Activated CD4-positive, alpha-beta memory T cell treated with anti-CD3 and anti-CD28 coated beads, Interleukin-2, amount 10 ng/mL, durations not matched to agents 7 days and 5 days (primary cell): ENCODE measurements at places on chromosomes 6 and 20. TPM values are rescaled to one million over a fixed set of nuclear protein-coding genes. Genes with fewer than 3 reads are reported as not detected.

CGA gene
- total RNA-seq, result not detected

CYB5R4 gene
- 36.0 TPM for total RNA-seq

TNFRSF6B gene
- not detected for total RNA-seq

FABP7 gene
- not detected for total RNA-seq

SLC26A8 gene
- total RNA-seq, result not detected

WFDC10B gene
- not detected for total RNA-seq

L3MBTL1 gene
- 7.4 TPM for total RNA-seq

GRCh38 chr6:106159531-106159940, 73.4 kb downstream of the PRDM1 start:
- no peak overlapping the region for H3K4me3 ChIP-seq
- H3K27ac ChIP-seq, result no peak overlapping the region
- H3K4me1 ChIP-seq, result peaks cover 62% of the 10 kb centered on the region

DNA sequence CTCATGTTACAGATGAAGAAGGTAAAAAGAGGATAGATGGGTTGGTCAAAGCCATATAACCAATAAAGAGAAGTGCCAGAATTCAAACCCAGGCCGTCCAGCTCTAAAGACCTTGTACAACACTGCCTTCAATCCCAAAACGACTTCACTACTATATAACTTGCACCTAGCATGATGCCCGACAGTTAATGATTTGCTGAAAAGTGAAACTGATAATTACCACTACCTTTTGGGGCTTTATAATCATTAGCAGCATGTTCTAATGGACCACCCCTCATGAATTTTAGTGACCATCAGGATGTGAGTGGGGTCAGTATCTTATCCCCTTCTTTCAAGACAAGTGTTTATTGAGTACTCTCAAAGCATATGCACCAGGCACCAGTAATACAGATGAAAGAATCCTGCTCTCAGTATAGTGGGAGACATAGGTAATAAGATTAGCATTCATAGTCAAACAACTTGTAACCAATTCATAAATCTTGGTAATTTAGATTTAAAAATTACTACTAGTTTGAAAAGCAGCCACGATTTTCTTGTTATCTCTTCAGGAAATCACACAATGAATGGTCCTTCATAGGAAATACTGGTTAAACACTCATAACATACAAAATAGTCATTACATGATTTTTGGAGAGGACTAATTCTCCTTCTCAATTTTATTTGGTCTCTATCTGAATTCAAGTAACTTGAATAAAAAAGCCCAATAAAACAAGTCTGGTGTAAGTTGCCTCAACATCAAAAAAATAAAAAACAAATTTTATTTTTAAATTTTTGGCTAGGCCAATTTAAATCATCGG, 98.0 kb downstream of the EPB41L2 start:
- no peak for DNase-seq
- H3K4me3 ChIP-seq, result no peak overlapping the region
- peaks cover 1% of the 10 kb centered on the region for H3K4me1 ChIP-seq

GRCh38 chr6:47446669-47447330, 30.8 kb upstream of the CD2AP start:
- no peak overlapping the region for H3K4me3 ChIP-seq
- H3K4me1 ChIP-seq, result no peaks in the 10 kb centered on the region
- H3K36me3 ChIP-seq, result no peaks in the 10 kb centered on the region
- H3K27me3 ChIP-seq, result no peaks in the 10 kb centered on the region
- DNase-seq, result no peak
- H3K27ac ChIP-seq, result no peak overlapping the region

GRCh38 chr20:57390604-57391438, at the start of gene RBM38:
TSS of gene RBM38 (plus strand) at chr20:57391396. CDS start at chr20:57391582, 186 bp downstream.
- no peaks in the 10 kb centered on the region for H3K27me3 ChIP-seq
- peak within 1 kb of the TSS; percentile 96 for H3K27ac ChIP-seq
- H3K4me1 ChIP-seq, result peaks cover 48% of the 10 kb centered on the region
- peak; percentile 83 for DNase-seq
- H3K4me3 ChIP-seq, result peak within 1 kb of the TSS; percentile 98
- peaks cover 35% of the 10 kb centered on the region for H3K36me3 ChIP-seq

DNA sequence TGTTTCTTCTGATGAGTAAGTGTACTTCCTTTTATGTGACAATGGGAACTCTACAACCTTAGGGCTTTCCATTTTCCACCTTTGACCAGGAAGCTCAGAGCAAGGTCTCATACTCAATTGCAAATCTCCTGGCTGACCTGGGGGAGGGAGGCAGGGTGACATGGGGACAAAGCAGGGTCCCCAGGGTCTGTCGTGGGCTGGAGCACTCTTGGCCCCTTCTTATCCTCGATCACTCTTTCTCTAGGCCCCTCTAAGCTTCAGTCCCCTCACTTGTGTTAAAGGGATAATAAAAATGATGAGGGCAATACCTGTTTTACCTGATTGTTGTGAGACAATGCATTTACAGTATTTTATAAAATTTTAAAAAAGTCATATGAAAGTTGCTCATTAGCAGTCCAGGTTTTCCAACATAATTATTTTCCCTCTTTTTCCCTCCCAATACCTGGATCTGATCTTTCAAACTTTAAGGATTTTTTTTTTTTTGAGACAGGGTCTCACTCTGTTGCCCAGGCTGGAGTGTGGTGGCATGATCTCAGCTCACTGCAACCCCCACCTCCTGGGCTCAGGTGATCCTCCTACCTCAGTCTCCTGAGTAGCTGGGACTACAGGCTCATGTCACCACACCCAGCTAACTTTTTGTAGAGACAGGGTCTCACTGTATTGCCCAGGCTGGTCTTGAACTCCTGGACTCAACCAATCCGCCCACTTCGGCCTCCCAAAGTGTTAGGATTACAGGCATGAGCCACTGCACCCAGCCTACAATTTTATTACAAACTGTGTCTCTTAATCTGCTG, 8.4 kb upstream of the FAM83C start:
- H3K27me3 ChIP-seq, result peaks cover under 1% of the 10 kb centered on the region
- DNase-seq, result no peak
- no peak overlapping the region for H3K27ac ChIP-seq
- H3K36me3 ChIP-seq, result no peaks in the 10 kb centered on the region

- H3K27ac ChIP-seq, result no peak overlapping the region
- no peak overlapping the region for H3K4me3 ChIP-seq
- no peak for DNase-seq
- H3K36me3 ChIP-seq, result no peaks in the 10 kb centered on the region
- no peaks in the 10 kb centered on the region for H3K4me1 ChIP-seq
These were observed 15.6 kb upstream of the CBFA2T2 start for GRCh38 chr20:33474097-33474873.

DNA sequence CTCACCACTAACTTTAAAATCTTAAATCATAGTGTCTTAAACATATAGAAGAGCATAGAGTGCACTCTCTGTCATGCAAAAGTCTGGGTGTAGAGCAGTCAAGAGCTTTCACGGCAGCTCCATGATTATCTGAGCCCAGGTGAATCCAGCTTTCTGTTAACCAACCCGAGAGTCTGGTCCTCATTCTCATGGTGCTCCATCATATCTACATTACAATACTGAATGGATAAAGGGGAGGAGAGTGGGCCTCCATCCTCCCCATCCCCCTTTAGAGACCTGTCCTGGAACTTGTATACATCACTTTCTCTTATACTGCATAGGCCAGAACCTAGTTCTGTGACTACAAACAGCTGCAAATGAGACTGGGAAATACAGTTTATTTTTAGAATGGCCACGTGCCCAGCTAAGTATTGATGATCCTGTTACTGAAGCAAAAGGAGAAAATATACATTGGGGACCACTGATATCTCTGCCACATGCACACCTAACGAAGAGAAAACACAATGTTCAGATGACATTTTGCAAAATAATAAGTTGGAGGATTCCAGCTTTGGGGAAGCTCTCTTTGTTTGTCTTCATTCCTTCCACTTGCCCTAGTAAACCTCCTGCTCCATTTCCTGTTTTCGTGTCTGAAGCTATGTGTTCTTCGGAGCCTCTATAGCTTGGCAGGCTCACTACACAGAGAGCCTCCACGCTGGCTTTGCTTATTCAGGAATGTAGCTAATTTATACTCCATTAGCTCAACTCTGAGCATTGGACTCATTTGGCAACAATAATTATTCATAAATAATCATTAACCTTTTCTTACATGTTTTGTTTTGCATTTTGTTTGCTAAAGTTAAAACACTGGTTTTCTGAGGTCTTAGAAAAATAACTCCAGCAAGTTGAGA, 110.1 kb downstream of the IYD start:
- H3K27ac ChIP-seq, result no peak overlapping the region
- H3K4me3 ChIP-seq, result no peak overlapping the region

DNA sequence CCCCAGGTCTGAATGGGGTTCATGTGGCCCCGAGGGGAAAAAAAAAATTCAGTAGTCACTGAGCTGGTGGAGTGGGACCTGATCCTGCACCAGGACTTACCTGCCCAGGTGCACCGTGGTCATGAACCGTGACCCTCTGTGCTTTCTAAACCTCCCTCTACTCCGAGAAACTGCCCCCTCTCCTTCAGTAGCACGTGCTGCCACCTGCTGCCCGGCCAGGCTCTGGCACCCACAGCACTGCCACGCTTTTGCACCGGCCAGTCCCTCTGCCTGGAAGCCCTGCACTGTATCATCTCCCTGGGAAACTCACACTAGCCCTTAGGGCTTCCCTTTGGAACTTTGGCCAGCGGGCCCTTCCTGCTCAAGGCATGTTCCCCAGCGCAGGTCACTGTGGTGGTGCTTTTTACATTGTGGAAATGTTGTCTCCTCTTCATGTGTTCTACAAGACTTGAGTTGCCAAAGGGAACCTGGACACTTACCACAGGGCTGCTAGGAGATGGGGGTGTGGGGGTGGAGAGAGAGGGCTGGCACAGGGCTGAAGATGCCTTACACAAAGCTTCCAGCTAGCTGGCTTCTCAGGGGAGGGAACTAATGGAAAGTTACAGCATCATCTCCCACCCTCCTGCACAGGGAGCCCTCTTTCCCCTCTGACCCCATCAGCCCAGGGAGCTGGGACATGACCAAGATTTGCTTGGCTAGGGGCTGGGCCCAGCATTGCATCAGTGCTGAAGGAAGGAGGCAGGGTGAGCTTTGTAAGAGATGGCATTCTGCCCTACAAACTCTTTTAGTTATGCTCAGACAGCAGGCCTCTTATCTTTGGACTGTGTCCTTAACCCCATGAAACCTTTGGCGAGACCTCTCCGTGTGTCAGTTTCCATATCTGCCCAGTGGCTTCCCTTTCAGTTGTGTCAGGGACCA, 2.5 kb upstream of the PTPRT start:
- H3K4me3 ChIP-seq, result no peak overlapping the region
- no peak overlapping the region for H3K27ac ChIP-seq
- no peak for DNase-seq

DNA sequence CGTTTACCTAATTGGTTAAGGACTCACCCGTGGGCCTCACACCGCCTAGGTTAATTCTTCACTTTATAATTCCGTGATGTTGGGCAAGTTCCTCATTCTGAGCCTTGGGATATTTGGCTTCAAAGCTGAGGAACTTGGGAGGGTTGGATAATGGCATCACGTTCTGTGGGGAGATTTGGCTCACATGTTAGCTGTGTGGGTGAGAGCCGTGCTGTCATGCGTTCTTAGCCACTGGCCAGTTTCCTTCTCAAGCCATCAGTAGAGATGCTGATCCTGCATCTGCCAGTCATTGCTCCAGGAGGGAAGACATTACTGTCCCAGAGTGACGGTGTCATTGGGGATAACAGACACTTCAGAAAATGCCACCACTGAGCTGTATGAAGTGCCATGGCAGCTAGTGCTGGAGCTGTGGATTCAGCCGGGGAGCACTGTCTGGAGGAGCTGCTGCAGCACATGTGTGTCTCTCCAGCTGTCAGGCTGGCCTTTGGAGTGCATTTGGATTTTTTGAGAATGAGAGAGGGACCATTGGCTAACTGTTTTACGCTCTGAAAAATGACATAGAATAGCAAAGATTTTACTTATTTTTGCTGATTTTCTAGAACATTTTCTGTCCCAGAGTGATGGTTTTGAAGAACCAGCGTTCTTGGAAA, 16.5 kb downstream of the IGF2R start:
- H3K36me3 ChIP-seq, result peaks cover 7% of the 10 kb centered on the region
- no peak overlapping the region for H3K27ac ChIP-seq
- peaks cover 68% of the 10 kb centered on the region for H3K4me1 ChIP-seq

GRCh38 chr20:1252416-1252815, 13.7 kb upstream of the SNPH start:
- H3K36me3 ChIP-seq, result no peaks in the 10 kb centered on the region
- peaks cover 3% of the 10 kb centered on the region for H3K4me1 ChIP-seq
- H3K4me3 ChIP-seq, result no peak overlapping the region
- no peak overlapping the region for H3K27ac ChIP-seq
- DNase-seq, result no peak

- H3K27ac ChIP-seq, result no peak overlapping the region
- no peaks in the 10 kb centered on the region for H3K27me3 ChIP-seq
- H3K4me3 ChIP-seq, result no peak overlapping the region
- peaks cover 47% of the 10 kb centered on the region for H3K4me1 ChIP-seq
- DNase-seq, result no peak
These were observed 7.0 kb downstream of the ZGPAT start for GRCh38 chr20:63714858-63715257.

DNA sequence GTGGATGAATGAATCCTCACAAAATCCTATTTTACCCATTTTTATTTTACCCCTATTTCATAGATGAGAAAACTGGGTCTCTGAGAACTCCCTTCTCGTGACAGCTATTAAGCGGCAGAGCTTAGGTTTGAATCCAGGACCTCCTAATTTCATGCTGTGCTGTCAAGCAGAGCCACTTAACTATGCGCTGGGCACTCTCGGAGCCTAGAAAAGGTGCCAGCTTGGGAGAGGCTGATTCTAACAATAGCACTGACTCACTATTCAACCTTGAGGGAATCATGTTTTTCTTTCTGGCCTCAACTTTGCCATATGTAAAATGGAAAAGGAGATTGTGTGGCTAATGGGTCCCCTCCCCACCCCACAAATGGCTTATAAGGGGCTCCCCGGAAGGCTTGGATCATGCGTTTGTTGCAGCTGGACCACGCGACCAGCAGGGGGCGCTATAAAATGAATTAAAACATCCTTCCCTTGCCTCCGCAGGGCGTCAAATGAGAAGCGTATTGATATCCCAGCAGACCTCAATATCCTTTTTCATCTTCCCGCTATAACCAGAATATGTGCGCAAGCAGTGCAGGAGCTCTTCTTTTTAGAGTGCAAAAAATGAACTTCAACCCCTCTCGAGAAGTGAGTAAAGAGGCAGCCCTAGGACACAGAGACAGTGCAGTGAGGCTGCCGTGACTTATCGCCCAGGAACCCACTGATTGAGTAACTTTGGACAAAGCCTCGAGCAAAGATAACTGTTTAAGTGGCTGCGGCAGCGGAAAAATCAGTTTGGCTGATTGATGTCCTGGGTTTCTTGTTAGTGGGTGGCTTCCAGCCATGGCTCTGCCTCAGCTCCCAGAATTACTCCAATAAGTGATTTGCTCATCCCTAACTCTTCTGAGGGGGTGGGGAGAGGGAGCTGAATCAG, 12.8 kb upstream of the PDYN start:
- no peak overlapping the region for H3K27ac ChIP-seq
- peaks cover 12% of the 10 kb centered on the region for H3K27me3 ChIP-seq
- H3K4me1 ChIP-seq, result no peaks in the 10 kb centered on the region
